ENCODE measurements at places on chromosomes 2 and 18.

- DNase-seq, result no peak
Measured at GRCh38 chr2:8495189-8495989, 186.5 kb upstream of the ID2 start.

- DNase-seq, result no peak
Measured at GRCh38 chr2:196586511-196586991, 53.0 kb upstream of the CCDC150 start.

DNA sequence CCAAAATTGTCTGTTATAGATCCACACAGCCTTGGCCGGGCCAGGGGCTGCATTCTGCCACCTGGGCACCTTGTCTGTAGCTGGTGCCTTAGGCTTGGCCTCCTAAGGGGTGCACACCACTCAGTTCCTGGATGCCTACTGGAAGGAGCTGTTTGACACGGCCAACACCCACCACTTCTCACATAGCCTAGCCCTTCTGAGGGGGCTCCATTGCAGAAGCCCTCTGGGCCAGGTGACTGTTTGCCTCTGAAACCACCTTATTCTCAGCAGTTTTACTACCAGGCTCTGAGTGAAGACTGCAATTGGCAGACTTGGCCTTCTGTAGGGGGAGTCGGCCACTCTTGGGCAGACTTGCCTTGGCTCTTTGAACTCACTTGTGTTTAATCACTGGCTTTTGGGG lies 39.5 kb downstream of the EPHA4 start:
- DNase-seq, result no peak

GRCh38 chr18:23689031-23689615 lies at the start of gene LAMA3:
Gene LAMA3 (plus strand): TSS chr18:23689453. CDS start chr18:23689684, 231 bp downstream.
- DNase-seq, result peak; percentile 60

GRCh38 chr2:126241001-126241400 lies 415.0 kb upstream of the GYPC start:
- no peak for DNase-seq
